Esophagus squamous epithelium (tissue), 5 donors: ENCODE measurements at places on chromosomes 5 and 9.

DNA sequence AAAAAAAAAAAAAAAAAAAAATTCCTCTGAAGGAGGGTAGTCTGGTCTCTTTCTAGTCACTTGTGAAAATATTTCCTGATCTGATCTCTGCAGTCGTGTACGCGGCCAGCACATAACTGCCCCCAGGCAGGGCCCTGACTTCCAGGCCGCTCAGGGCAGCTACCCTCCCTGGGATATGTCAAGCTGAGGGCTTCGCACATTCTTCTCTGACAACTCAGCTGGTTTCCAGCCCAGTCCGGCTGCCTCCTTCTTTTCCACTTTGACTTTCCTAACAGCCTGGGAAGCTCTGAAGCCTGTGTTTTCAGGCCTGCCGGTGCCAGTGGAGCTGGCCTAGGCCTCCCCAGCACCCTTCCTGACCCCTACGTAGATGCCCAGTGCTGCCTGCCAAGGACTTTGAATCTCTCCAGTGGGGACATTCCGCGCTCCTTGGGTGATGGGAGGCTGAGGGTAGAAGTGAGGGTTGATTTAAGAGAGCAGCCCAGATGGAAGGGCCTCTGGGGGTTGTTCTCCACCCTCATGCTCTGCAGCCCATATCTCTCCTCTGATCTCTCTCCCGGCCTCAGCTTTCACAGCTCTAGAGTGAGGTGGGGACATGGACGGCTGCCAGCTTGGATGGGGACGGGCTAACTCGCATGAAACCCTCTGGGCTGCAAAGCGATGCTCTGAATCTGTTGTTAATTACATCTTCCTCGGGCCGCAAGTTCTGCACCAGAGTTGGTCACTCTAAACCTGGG, 20.7 kb downstream of the COL5A1 start:
- DNase-seq = no peak

DNA sequence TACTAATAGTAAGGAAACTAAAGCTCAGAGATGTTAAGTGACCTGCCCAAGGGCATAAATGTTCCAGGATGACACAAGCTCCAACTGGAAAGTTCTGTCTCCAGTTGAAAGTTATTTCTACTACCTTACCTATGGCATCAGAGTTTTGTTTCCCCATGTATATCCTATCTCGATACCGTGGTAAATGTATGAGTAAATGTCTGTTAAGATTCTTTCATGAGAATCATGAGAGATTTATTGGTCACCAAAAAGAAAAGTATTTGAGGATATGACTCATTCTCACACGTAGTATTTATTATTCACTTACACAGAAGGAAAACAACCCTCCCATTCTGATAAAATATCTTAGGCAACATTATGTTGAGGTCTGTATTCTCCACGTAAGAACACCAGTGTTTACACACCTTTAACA, 11.1 kb upstream of the SHOC1 start:
- DNase-seq = no peak

- no peak for DNase-seq
Measured at GRCh38 chr5:141636106-141636412, 590 bp downstream of the HDAC3 start.

GRCh38 chr9:73714294-73714693, 562.6 kb downstream of the ANXA1 start:
- no peak for DNase-seq

GRCh38 chr5:142924135-142924883, 154.1 kb downstream of the ARHGAP26 start:
- DNase-seq = no peak

- no peak for DNase-seq
Measured at GRCh38 chr9:81801190-81801589, 111.8 kb upstream of the TLE1 start.

- DNase-seq = no peak
Measured at GRCh38 chr9:1804128-1804865, 210.8 kb upstream of the SMARCA2 start.

GRCh38 chr5:77311214-77311571, 100.7 kb downstream of the PDE8B start:
- no peak for DNase-seq

- DNase-seq = no peak
Measured at GRCh38 chr5:1882337-1883119, at the start of gene IRX4. TSS of gene IRX4 (minus strand) at chr5:1882925. CDS start at chr5:1882647, 278 bp downstream.

DNA sequence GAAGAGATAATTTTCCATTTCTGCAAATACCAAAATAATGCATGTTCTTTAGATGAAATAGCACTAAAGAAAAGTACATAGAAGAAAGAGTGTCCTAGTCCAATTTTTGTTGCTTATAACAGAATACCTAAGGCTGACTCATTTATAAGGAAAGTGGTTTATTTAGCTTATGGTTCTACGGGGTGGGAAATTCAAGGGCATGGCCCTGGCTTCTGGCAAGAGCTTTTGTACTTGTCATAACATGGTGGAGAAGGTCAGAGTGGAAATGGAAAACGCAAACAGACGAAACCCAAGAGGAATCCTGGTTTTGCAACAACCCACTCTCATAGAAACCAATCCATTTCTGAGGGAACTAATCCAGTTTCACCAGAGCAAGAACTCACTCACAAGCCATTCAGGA, 283.7 kb downstream of the CSNK1G3 start:
- DNase-seq = no peak

- DNase-seq = no peak
Measured at GRCh38 chr9:37996819-37997217, 72.2 kb downstream of the SHB start.

DNA sequence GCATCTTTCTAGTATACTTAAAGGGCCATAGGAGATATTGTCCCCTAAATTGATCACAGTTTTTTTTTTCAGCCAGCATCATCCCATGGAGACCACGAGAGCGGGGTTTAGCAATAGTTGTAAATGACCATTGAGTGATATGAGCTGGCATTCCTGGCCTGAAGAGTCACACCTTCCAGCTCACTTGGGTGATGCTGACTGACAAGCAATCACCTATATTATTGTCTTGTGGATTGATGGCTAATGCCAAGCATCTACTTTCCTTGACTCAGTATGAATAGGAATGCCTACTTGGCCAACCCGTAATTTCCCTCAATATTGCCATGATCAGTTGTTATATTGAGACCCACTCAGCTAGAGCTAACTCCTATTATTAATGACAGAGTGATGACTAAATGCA, 70.5 kb downstream of the ADAMTSL1 start:
- DNase-seq = no peak

DNA sequence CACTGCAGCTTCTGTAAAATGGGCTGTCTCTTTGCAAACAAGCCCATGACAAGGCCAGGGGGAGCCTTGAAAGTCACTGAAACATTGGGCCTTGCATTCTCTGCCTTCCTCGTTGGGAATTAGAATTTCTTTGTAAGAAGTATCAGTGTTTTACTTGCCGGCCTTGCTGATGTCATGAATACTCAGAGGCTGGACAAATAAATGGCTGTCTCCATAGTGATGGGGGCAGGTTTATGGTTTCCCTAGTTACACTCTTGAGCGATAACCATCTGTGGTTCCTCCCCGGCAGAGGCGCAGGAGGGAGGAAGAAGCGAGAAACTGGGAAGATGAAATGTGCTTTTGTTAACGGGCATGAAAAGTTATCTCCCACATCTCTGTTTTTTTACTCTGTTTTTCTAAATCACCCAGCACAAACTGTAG, 272.7 kb upstream of the PANK3 start:
- DNase-seq = no peak

DNA sequence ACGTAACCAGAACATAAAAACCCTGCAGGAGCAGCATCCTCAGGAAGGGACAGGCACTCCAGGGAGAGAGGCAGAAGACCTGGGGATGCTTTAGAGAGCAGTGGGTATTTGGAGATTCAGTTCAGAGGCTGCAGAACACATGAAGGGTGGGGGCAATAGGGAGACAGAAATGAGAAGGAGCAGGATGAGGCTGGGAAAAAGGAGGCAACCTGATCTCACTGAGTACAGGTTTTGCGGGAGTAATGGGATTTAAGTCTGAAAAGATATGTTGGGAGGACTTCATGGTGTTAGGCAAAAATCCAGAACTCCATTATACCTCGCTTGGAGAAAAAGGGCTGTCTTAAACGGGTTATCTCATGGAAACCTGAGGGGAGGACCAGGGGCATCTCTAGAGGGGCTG, 41.3 kb upstream of the GARNL3 start:
- DNase-seq = no peak

DNA sequence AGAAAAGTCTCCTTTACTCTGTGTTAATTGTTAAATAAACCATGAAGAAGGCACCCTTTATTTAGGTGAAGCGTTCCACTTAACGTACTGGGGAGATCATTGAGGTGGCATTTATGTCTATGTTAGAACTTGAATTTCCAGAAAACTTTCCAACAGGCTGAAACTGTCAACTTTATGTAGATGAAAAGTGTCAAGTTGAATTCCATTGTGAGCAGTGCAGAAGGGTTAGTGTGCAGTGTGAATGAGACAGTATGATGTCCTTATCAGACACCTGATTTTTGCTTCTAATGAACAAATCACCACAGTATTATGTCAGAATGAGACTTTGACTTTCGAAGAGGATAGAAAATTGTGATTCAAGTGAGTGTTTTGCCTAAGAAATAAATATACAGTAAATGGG, 761.6 kb upstream of the SEMA6A start:
- DNase-seq = no peak

GRCh38 chr5:149044453-149045088, 18.3 kb downstream of the SH3TC2 start:
- DNase-seq = no peak

DNA sequence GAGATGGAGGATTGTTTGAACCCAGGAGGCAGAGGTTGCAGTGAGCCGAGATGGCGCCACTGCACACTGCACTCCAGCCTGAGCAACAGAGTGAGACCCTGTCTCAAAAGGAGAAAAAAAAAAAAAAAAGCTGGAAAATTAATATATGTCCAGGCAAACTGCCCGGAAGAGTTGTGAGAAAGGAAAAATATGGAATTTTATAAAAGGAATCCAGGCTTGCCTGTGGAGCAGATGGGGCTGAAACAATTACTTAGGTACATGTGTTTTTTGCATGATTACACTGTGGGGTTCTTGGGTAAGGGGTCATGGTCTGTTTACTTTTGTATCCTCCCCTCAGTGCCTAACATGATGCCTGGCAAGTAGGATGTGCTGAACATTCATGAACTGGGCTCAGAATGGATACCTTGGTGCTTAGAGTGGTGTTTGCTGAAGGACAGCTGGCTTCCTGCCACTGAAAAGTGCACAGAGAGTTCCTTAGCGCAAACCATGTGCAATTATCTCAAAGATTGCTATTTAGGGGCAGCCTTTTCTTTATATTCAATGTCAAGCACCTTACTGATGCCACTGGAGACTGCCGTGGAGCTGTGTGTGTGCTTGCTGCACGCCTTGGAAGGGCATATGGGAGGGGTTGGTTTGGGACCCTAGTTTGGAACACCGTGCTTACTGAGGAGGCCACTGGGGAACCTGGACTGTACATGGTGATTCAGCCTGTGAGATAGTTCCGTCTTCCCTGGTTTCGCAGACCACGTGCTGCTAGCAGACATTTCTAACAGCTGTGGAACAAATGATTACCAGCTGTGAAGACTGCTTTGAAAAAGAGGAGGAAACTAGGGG, 78.4 kb downstream of the MAP1B start:
- DNase-seq = no peak

GRCh38 chr5:26192486-26192885, 845.9 kb downstream of the CDH9 start:
- DNase-seq = no peak

DNA sequence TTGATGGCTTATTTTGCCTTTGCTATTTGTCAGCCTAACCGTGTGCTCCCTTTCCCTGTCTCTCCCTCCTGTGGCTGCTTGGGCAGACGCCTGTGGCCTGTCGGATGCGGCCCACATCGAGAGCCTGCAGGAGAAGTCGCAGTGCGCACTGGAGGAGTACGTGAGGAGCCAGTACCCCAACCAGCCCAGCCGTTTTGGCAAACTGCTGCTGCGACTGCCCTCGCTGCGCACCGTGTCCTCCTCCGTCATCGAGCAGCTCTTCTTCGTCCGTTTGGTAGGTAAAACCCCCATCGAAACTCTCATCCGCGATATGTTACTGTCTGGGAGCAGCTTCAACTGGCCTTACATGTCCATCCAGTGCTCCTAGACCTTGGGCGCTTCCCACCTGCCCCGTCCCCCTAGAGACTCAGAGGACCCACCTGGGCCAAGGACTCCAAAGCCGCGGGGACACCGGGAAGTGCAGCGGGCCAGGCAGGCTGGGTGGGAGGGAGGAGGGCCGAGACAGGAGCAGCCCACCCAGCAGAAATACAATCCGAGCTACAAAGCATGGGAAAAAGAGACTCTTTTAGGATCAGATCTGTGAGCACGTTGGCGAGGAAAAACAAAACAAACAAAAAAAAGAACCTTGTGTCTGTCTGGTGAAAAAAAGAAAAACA, 10.6 kb downstream of the NR2F1 start:
- no peak for DNase-seq

DNA sequence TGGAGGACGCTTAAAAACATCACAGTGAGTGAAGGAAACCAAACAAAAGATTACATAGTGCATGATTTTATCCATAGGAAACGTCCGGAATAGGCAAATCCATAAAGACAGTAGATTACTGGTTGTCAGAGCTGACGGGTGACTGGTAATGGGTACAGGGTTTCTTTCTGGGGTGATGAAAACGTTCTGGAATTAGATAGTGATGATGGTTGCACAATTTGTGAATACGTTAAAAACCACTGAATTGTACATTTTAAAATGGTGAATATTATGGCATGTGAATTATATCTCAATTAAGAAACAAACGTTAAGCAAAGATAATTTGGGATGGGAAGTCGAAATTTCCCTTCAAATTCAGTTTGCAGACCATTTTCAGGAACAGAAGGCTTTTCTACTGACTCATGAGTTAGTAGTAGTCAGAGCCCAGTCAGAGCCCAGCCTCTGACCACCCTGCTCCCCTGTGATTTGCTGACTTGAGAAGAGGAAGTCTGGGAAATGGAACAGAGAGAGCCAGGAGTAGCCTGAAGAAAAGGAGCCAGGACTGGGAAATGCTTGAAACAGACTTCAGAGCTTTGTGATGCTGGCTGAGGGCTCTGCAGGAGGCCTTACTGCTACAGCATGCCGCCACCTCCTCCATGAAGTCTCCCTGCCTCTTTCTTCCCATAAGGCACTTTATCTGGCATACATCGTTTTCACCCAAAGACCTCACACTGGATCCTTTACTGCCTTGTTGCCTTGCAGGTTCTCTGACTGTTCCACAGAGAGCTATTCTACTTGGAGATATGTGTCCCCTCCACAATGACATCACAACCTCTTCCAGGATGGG, 46.4 kb upstream of the CTNNA1 start:
- DNase-seq = no peak

- DNase-seq = no peak
Measured at GRCh38 chr5:146640285-146640896, 124.4 kb upstream of the GPR151 start.

GRCh38 chr9:35313916-35314315, 152.1 kb downstream of the UNC13B start:
- DNase-seq = no peak

DNA sequence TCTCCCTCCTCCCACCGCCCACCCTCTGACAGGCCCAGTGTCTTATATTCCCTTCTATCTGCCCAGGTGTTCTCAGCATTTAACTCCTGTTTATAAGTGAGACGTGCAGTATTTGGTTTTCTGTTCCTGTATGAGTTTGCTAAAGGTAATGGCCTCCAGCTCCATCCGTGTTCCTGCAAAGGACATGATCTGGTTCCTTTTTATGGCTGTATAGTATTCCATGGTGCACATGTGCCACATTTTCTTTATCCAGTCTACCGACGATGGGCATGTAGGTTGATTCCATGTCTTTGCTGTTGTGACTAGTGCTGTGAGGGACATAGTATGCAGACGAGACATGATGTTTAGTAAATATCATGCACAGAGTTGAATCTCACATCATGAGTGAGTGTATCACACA, 7.0 kb upstream of the SLC6A19 start:
- no peak for DNase-seq
